ENCODE measurements at places on chromosomes 6 and 20. TPM values are rescaled to one million over a fixed set of nuclear protein-coding genes. Genes with fewer than 3 reads are reported as not detected.

THEMIS gene
- 0.25 TPM for polyA plus RNA-seq

TSPO2 gene
- polyA plus RNA-seq = 0.08 TPM

GINS1 gene
- 0.24 TPM for polyA plus RNA-seq

IDH3B gene
- polyA plus RNA-seq = 72.9 TPM

RCAN2 gene
- 4.7 TPM for polyA plus RNA-seq

MYCT1 gene
- 17.5 TPM for polyA plus RNA-seq

PPP2R5D gene
- 17.5 TPM for polyA plus RNA-seq

ZC3H12D gene
- 0.30 TPM for polyA plus RNA-seq

EPB41L1 gene
- 28.3 TPM for polyA plus RNA-seq

SLC22A2 gene
- not detected for polyA plus RNA-seq

RAET1L gene
- 0.06 TPM for polyA plus RNA-seq

PRL gene
- polyA plus RNA-seq = not detected

COQ3 gene
- polyA plus RNA-seq = 12.5 TPM

DEF6 gene
- 8.6 TPM for polyA plus RNA-seq

DOP1A gene
- polyA plus RNA-seq = 5.7 TPM

ZSCAN23 gene
- 0.18 TPM for polyA plus RNA-seq

EYS gene
- 0.22 TPM for polyA plus RNA-seq

RAET1E gene
- 0.56 TPM for polyA plus RNA-seq

SRMS gene
- not detected for polyA plus RNA-seq

CRISP3 gene
- 0.13 TPM for polyA plus RNA-seq

BPI gene
- polyA plus RNA-seq = 3.5 TPM

SUMO4 gene
- polyA plus RNA-seq = not detected

BANF2 gene
- not detected for polyA plus RNA-seq

FNDC11 gene
- polyA plus RNA-seq = 1.0 TPM

PARD6B gene
- polyA plus RNA-seq = 1.0 TPM

CD83 gene
- 3.6 TPM for polyA plus RNA-seq

RIPPLY2 gene
- polyA plus RNA-seq = 0.07 TPM

GPX5 gene
- not detected for polyA plus RNA-seq

PBOV1 gene
- not detected for polyA plus RNA-seq

SMLR1 gene
- polyA plus RNA-seq = not detected

STMN3 gene
- 12.6 TPM for polyA plus RNA-seq

ZC2HC1B gene
- polyA plus RNA-seq = not detected

SPAG4 gene
- polyA plus RNA-seq = 45.5 TPM
